ENCODE measurements at places on chromosomes 5 and 9.

- DNase-seq, result no peak
These were observed 118.0 kb upstream of the TRIM32 start for GRCh38 chr9:116569111-116569510.

DNA sequence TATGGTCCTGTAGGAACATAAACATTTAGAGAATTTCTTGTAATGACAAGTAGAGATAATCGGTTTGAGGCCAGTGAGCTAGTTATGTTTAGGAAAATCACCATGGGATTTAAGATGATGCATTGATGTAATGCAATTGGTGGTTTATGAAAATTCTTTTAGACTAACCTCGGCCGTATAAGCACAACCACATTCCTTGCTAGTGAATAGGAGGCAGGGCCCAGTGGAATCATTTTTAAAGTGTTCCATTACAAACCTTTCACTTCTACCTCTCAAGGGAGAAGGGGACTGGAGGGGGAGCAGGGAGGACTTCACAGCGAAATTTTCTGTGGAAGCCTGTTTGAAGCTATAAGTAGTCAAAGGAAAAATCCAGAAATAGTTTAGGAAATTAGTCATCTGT lies 71.8 kb upstream of the NFIL3 start:
- DNase-seq, result no peak

DNA sequence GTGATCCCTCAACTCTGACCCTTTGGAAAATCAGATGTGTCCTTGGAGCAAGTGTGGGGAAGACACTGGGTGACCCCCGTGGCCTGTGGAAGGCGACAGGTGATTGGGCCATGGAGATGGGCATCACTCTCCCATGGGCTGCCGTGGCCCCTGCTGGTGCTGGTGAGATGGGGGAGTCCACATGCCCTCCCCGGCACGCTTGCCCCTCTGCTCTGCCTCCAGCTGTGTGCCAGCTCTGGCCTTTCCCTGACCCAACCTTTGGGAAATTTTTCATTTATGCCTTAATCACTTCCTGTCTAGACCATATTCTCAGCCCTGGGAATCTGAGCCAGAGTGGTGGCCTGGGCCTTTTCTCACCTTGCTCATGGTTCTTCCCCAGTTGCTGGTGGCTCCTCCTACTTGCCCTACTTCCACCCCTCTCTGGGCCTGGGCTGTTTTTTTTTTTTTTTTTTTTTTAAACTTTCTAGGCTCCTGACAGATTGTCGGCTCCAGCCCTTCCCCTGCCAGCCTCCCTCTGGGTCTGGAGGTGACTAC lies 56.6 kb downstream of the RGS3 start:
- no peak for DNase-seq

DNA sequence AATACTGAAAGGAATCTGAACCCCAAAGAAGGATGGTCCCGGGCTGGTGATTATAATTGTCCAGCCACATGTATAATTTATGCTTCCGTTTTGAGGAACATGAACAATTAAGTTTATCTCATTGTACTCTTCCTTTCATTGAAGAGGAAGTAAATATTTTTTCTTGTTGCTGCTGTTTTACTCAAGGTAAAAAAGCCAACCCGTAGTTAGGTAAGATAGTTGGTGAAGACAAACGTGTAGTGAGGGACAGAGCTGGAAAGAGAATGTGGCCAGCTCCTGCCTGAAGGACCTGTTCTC lies 5.1 kb downstream of the RCL1 start:
- DNase-seq, result no peak

- no peak for DNase-seq
These were observed 27.5 kb downstream of the ASS1 start for GRCh38 chr9:130472184-130472705.

DNA sequence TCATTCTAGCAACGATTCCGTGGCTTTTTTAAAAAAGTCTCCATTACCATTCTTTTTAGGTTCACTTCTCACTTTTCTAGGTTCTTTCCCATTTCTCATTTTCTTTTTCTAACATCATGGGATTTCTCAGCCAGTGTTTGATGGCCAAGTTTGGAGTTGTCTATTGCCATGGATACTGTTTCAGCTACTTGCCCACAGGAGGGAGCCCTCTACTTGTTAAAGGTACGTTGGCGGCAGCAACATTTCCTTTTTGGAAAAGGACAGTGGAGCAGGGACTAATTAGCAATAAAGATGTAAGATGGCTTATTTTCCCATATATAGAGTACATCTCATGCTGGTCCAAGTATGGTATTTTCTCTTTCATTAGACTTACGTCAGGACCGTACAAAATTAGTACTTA lies 2257.5 kb upstream of the C9orf72 start:
- no peak for DNase-seq

DNA sequence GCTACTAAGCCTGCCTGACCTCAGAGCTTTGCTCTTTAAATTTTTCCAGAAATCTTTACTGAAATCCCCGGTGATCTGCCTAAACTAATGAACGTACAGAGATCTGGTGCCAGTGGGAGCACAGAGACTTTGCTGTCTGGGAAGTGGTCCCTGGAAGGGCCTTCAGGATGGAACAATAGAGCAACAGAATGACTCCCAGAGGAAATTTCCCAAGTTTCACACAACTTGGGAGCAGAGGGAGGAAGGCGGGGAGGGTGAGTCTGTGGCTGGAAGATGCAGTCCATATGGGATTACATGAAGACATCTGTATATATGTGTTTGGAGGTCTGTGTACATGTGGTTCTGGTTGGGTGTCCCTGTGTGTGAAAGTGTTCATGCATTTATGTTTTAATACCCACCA lies 638.3 kb downstream of the CCDC171 start:
- no peak for DNase-seq

DNA sequence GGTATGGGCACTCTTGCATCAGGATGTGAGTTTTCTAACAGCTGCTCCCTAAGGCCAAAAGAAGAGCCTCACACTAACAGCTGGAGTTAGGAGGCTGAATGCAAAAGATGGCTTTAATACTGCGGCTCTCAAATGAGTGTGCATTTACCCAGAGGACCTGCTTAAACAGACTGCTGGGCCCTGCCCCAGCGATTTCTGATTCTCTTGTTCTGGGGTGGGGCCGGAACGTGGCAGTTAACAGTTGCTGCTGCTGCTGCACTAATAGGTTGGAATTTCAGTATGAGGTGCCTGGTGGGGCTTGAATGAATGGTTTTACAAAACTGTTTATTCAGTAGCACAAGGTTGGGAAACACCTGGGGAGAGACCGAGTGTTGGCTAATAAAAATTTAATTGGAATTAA lies 26.1 kb downstream of the HMGCR start:
- no peak for DNase-seq

- no peak for DNase-seq
These were observed 147.1 kb downstream of the ZNF608 start for GRCh38 chr5:124599028-124599973.

GRCh38 chr5:124888622-124889485 lies 142.4 kb upstream of the ZNF608 start:
- no peak for DNase-seq

DNA sequence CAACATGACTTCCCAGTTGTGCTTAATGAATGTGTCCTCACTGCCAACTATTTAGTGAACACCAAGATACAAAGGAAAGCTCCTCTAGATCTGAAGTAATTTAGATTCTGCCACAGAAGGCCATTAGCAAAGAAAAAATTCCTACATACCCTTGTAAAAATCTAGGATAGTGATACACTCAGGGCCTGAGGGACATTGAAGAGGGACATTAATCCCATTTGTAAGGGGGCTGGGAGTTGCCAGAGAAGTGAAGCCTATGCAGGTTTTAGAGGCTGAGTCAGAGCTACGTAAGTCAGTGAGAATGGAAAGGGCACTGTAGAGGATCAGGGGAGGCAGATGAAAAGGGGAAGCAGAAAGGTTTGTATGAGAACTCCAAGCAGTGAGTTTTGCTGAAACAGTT lies 286.9 kb upstream of the TARS1 start:
- no peak for DNase-seq

GRCh38 chr9:128397831-128398230 lies 22.8 kb upstream of the CERCAM start:
- DNase-seq, result no peak

GRCh38 chr9:88418025-88418424 lies 29.8 kb downstream of the SPIN1 start:
- no peak for DNase-seq

- DNase-seq, result no peak
These were observed 37.6 kb upstream of the SLC27A6 start for GRCh38 chr5:128927644-128928043.
